ENCODE measurements at places on chromosomes 6 and 20. TPM values are rescaled to one million over a fixed set of nuclear protein-coding genes. Genes with fewer than 3 reads are reported as not detected.

DNA sequence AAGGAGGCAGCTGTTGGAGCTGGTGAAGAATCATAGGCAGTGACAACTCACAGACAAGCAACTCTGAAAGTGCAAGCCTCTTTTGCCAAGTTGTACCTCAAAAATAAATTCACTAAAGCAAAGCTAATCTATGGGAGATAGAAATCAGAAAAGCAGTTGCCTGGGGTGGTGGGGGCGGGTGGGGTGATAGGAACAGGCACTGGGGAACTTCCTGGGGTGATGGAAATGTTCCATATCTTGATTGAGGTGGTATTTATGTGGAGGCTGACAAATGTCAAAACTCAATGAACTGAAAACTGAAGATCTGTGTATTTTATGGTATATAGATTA lies 52.4 kb downstream of the ATP9A start:
- no peaks in the 10 kb centered on the region for H3K36me3 ChIP-seq
- no peak overlapping the region for H3K4me3 ChIP-seq
- no peak for DNase-seq
- H3K4me1 ChIP-seq, result no peaks in the 10 kb centered on the region

- peaks cover 8% of the 10 kb centered on the region for H3K4me1 ChIP-seq
- H3K27ac ChIP-seq, result no peak overlapping the region
- no peaks in the 10 kb centered on the region for H3K27me3 ChIP-seq
Measured at GRCh38 chr20:17023036-17023435, 203.8 kb upstream of the PCSK2 start.

DNA sequence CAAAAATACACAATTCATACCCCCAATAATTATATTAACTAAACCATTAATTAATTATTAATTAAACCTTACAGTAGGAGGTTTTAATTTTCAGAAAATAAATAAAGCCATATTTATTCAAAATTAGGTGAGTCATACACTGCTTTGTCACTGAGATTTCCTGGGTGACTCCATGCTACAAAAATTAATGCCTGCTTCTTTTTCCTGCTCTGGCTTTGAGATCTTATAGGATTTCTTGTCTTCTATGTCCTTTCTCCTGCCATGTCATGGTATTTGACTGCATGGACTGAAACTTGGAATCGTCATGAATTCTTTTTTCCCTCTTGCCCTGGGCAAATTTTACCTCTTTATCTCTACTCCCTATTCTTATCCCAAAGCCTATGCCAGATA lies 133.2 kb downstream of the PHACTR1 start:
- H3K27ac ChIP-seq, result no peak overlapping the region
- no peak for DNase-seq
- H3K36me3 ChIP-seq, result no peaks in the 10 kb centered on the region
- no peak overlapping the region for H3K4me3 ChIP-seq
- no peaks in the 10 kb centered on the region for H3K4me1 ChIP-seq

SASH1 gene
- total RNA-seq, result 9.4 TPM

Data from cardiac muscle cell (in vitro differentiated cells and primary cell).